MG63 (cell line): ENCODE measurements at places on chromosomes 3 and 15. TPM values are rescaled to one million over a fixed set of nuclear protein-coding genes. Genes with fewer than 3 reads are reported as not detected.

Gene CKMT1A
- total RNA-seq: not detected in 2 replicates

Gene ZNF80
- total RNA-seq: not detected in 2 replicates

Gene KIF15
- total RNA-seq: 14.1 and 18.1 TPM in 2 replicates

Gene PLSCR5
- not detected in 2 replicates for total RNA-seq

Gene AMIGO3
- 2.1 TPM in 1 of 2 replicates, not detected in the other for total RNA-seq

Gene RBP2
- total RNA-seq: not detected in 2 replicates

Gene REC114
- not detected in 2 replicates for total RNA-seq

Gene SH3BP5
- 2.8 and 3.1 TPM in 2 replicates for total RNA-seq

Gene SNTN
- total RNA-seq: not detected in 2 replicates

Gene CCDC80
- 240 and 268 TPM in 2 replicates for total RNA-seq

Gene CCR1
- total RNA-seq: not detected in 2 replicates

- DNase-seq: no peak
Measured at GRCh38 chr15:92161039-92161670, 232.5 kb upstream of the ST8SIA2 start.

GRCh38 chr3:18489939-18490338, 64.8 kb upstream of the SATB1 start:
- no peak for DNase-seq

DNA sequence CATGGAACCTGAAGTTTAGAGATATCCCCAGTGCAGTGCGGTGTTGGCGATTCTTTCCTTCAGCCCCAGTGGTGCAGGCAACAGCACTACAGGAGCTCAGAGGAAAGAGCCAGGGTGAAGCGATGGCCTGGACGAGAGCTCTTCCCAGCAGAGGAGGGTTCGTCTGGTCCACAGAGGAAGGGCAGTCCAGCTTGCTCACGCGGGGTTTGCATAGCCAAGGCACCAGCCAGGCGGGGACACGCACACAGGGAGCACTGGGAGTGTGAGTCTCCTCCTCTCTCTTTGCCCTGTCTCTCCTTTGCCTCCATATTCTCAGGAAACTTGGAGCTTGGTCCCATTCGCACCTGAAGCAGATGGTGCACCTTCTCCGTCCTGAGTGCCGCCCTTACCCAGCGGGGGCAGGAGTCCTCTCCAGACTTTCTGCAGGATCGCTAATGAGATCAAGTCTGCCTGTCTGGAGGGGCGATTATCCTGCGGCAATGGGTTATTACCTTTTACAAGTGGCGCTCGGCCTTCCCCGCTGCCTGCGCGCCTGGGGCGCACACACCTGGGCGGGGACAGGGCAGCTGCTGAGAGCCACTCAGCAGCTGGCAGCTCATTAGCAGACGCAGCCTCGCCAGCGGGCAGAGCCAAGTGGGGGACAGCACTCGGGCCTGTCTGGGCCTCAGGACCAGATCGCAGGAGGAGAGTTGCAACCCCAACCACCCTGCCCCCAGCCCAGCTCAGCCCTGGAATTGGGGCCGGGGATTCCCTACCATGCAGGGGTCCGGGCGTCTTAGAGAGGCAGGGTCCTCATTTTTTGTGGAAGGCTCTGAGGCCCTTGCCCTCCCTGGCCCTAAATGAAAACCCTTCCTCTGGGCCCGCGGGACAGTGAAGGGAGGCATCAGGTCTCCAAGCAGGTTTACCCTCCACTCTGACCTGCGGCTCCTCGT, 119.0 kb upstream of the MEF2A start:
- DNase-seq: no peak

GRCh38 chr3:30513374-30514152, 92.8 kb upstream of the TGFBR2 start:
- DNase-seq: no peak

- no peak for DNase-seq
Measured at GRCh38 chr3:128735287-128735686, 9.3 kb downstream of the RAB7A start.

DNA sequence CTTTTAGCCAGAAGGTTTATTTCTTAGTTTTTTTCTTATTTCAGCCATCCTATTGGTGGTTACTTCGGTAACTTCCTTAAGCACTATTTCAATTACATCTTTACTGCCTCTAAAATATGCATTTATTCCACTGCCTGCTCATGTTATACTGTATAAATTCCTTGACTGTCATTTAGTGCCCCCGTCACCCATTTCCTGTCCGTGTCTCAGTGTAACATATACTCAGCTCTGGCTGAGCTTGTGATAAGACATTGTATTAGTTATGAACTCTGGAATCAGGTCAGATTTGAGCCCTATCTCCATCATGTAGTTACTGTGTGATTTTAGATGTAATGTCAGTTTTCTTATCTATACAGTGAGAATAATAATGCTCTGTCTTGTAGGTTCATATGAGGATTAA, 24.2 kb downstream of the PIAS1 start:
- DNase-seq: no peak

GRCh38 chr3:111829023-111829422, 30.0 kb upstream of the PHLDB2 start:
- DNase-seq: no peak

- no peak for DNase-seq
Measured at GRCh38 chr3:38370861-38371260, 24.3 kb downstream of the XYLB start.

DNA sequence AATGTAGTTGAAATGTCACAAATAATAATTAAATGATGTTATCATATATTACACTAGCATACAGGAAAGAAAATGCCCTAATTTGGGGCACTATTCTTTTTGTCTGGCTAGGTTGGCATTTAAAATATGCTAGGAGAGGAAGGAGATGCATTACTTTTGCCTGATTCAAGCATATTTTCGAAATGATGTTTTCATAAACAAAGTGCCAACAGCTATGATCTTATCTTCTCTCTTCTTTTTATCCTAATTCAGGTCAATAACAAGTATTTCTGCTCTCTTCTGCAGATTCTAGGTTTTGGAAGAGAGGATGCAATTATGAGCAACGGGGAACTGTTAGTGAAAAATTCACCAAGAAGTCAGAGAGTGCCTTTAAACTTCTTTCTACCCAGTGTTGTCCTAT, 55.8 kb upstream of the NR2F2 start:
- DNase-seq: no peak

DNA sequence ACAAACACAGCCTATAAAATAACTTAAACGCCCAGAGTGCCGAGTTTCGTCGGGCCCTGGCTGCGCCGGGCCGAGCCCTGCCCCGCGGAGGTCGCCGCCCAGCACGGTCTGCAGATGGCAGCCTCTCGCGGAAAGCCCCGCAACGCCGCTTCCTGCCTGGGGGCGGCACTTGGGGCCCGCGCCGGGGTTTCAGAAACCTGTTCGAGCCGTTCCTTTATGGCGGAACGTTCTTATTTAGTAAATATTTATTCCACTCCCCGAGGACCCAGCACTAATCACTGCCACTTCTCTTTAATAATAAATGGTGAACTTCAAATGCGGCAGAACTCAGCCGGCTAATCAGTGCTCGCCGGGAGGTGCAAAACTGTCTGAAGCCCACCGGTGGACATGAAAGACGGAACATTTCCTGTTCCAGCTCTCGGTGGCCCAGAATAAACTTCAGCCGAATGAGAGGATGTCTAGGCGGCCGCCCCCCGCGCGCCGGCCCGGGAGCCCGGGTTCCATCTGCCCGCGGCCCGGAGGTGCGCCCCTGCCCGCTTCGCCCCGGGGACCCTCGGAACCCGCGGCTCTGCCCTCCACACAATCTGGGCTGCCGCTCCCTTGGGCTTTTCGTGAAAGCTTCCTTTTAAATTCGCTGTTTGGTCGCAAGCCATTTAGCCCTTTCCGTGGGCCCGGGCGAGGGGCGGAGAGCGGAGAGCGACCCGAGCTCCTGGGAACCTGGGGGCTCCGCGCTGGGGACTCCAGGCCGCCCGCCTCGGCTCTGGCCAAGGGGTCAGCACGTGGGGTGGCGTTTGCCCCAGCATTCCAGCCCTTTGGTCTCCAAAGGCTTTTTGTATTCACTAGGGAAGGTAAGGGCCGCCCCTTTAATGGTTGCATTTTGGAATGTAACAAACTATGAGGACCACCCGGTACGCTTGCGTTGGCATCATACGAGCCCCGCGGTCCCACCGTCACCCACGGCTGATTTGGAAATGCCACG, 110.8 kb upstream of the ATP11B start:
- DNase-seq: peak; percentile 66

DNA sequence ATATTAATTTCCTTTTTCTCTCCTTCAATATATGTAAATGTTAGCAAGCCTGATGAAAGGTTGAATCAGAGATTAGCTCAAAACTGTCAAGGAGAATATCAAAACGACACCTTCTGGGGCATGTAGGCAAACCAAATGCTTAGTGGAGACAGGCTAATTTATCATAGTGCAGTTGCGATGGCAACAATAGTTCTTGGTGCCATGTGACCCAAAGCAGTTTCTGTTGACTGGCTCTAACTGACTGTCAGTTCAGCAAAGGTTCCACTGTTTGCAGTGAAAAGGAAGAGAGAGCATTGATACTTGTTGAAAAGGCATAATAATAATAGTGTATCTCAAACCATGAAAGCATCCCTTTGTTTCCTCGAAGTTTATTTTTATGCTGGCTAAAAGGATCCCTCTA, 513.9 kb downstream of the NLGN1 start:
- DNase-seq: no peak

DNA sequence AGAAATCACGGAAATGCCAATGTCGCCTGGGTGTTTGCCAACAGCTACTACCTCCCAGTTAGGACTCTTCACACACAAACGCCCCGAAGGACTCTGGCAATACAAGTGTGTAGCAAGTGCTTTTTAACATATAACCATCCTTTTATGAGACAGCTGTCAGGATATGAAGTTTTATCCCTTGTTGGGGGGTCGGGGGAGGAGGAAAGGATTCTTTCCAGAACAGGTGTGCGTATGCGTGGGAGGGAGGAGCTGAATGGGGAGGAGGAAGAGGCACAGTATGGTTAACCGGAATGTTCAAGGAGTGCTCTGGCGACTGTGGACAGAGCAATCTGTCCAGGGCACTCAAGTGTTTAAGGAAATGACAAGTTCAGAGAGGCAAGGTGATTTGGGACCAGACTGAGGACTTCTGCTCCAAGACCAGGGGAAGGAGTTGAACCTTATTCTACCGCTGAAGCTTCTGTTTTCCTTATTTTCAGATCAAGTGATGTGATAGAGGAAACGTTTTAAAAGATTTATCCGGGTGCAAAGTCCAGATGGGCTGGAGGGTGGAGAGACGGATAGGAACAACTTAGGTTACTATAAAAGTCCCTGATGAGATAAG, 1.3 kb downstream of the TSPAN3 start:
- no peak for DNase-seq

- DNase-seq: no peak
Measured at GRCh38 chr3:96510334-96510733, 304.1 kb upstream of the EPHA6 start.

- no peak for DNase-seq
Measured at GRCh38 chr15:29302871-29303270, 33.2 kb upstream of the NSMCE3 start.

GRCh38 chr3:112640276-112640929, 540 bp downstream of the CCDC80 start:
- peak; percentile 72 for DNase-seq

- no peak for DNase-seq
Measured at GRCh38 chr3:196055683-196056270, 26.1 kb downstream of the TFRC start.

GRCh38 chr15:48624700-48625099, 20.8 kb downstream of the FBN1 start:
- no peak for DNase-seq

- DNase-seq: no peak
Measured at GRCh38 chr3:84922682-84923081, 36.1 kb upstream of the CADM2 start.

DNA sequence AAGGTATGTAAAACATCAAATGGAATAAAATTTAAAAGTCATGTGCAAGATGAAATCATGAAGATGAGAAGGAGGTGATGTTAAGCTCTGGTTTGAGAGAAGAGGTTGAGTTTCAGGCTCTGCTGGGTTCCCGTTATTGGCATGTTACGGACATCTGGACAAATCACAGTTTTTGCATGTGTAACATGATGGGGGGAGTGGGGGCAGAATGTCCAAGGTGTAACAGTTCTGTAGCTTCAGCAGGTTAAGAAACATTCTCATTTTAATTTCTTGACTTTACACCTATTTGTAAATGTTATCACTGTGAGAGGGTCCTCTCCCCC, 17.2 kb downstream of the TRIM71 start:
- DNase-seq: no peak

DNA sequence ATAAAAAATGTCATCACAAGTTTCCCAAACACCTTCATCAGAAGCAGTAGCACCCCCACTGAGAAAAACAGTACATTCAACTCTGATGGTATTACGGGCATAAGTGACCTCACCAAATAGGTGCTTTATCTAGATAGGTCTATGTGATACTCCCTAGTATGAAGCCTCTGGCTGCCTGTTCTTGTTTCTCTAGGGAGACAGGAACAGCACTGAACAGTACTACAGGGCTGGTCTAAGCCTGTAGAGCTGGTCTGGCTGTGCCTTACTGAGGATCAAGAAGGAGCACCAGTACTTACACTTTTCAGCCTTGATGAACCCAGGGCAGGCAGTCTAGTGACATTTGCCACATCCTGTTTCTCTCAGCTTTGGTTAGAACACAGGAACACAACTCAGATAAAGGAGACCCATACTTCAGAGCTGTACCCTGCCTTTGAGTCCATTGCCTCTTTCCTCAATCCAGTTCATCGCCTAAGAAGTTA, 35.9 kb downstream of the OXNAD1 start:
- no peak for DNase-seq

DNA sequence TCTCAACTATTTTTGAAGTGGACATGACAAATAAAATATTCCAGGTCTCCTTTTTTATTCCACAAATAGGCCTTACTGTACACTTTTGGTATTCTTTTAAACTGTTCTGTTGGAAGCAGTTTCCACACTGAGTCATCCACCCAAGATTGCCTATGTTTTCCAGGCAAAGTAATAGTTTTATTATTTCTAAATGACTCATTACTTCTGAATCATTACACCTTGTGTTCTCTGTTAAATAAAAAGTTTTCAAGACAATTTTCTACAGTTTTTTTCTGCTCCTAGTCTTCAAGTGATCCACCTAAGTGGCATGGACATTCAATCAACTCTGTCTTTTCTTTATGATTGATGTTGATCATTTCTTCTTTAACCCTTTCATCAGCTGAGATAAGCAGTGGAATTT, 26.5 kb downstream of the PPP2R3A start:
- peak; percentile 50 for DNase-seq
